Cardiac ventricle fibroblast (primary cell): ENCODE measurements at places on chromosomes 5 and 9. TPM values are rescaled to one million over a fixed set of nuclear protein-coding genes. Genes with fewer than 3 reads are reported as not detected.

Gene CCNJL
- 0.06 and 0.39 TPM in 2 replicates for total RNA-seq

Gene FCN2
- total RNA-seq, result not detected in 2 replicates

Gene APBA1
- total RNA-seq, result 1.7 and 2.4 TPM in 2 replicates

Gene GFI1B
- not detected in 2 replicates for total RNA-seq

Gene C9orf50
- total RNA-seq, result 0.12 TPM in 1 of 2 replicates, not detected in the other

Gene PCDHGA11
- 15.6 and 18.8 TPM in 2 replicates for total RNA-seq

Gene UGT3A2
- not detected in 2 replicates for total RNA-seq

Gene IL12B
- total RNA-seq, result not detected in 2 replicates

Gene C6
- 16.3 and 20.7 TPM in 2 replicates for total RNA-seq

Gene ACTBL2
- total RNA-seq, result not detected in 2 replicates

Gene KCNIP1
- not detected in 2 replicates for total RNA-seq

Gene PLEKHG4B
- not detected in 2 replicates for total RNA-seq

Gene GPX3
- 82.0 and 82.4 TPM in 2 replicates for total RNA-seq

Gene LCN15
- not detected in 2 replicates for total RNA-seq

Gene LHX3
- total RNA-seq, result not detected in 2 replicates

Gene SKP2
- total RNA-seq, result 12.4 and 12.9 TPM in 2 replicates

Gene GDNF
- 0.06 TPM in 1 of 2 replicates, not detected in the other for total RNA-seq

Gene UNC5A
- total RNA-seq, result 0.44 and 0.78 TPM in 2 replicates

Gene SCGB3A2
- total RNA-seq, result not detected in 2 replicates

Gene ATP10B
- not detected in 2 replicates for total RNA-seq

Gene DMRTA1
- under 0.01 TPM in 1 of 2 replicates, not detected in the other for total RNA-seq
